ENCODE measurements at places on chromosomes 6 and 20.

- no peak for DNase-seq
Observed at GRCh38 chr6:14775528-14775927, 470.3 kb upstream of the JARID2 start.

DNA sequence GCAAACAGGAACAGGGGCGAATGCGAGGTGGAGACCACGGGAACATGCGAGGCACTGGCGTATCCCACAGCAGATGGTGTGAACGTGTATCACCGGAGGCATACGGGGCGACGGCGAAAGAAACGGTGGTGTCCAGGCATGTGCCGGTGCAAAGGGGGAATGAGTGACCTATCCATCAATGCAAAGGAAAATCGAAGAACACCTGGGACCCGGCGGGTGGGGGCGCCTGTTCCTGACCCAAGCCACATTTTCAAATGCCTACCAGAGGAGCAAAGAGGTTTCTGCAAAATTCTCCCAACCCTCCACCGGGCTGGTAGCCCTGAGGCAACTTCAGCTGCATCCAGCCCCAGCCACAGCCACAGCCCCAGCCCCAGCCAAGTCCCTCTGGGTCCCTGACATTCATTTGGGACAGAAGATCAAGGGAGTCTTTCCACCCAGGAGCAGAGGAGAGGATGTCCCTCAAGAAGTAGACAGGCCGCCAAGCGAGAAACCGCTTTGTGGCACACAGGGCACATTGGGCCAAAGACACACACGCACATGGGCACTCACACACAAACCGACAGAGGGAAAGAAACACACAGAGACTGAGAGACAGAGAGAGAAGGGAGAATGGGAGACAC, 164.0 kb upstream of the ZNF337 start:
- no peak for DNase-seq

- no peak for DNase-seq
Observed at GRCh38 chr6:159212028-159212427, 42.8 kb downstream of the FNDC1 start.

DNA sequence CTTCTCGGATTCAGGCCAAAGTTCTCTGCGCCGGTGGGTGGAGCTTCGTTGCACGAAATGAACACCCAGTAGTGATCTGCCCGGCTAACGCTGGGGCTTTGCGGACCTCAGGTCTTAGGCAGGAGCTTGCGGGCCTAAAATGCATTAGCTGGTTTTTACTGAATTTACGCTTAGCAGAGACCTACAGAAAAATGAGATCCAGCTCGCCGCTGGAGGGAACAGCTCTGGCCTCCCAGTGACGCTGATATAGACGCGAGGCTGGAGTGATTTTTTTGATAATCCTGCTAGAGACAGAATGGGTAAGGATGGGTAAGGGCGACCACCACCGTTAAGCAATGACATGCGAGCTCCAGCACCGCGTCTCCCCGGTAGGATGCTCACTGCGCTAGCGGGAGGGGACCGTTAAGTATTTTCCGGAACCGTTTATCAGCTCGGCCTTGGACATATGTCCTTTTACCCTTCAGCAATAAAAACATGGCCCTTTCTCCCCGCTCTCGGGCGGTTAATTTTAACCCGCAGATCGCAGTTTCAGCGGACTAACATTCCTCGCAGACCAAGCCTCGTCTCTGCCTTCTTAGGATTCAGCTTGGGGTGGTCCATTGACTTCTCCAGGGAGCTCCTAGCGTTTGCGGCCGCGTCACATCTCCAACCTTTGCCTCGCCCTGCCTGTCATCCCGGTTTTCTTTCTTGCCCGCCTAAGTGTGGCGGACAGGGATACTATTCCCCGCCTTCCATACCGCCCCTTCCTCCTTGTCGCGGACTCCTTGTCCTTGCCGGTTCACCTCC, 109.3 kb downstream of the GPX5 start:
- DNase-seq = peak; percentile 58

- peak; percentile 96 for DNase-seq
Observed at GRCh38 chr6:25122622-25123237, 156.4 kb upstream of the CARMIL1 start.

DNA sequence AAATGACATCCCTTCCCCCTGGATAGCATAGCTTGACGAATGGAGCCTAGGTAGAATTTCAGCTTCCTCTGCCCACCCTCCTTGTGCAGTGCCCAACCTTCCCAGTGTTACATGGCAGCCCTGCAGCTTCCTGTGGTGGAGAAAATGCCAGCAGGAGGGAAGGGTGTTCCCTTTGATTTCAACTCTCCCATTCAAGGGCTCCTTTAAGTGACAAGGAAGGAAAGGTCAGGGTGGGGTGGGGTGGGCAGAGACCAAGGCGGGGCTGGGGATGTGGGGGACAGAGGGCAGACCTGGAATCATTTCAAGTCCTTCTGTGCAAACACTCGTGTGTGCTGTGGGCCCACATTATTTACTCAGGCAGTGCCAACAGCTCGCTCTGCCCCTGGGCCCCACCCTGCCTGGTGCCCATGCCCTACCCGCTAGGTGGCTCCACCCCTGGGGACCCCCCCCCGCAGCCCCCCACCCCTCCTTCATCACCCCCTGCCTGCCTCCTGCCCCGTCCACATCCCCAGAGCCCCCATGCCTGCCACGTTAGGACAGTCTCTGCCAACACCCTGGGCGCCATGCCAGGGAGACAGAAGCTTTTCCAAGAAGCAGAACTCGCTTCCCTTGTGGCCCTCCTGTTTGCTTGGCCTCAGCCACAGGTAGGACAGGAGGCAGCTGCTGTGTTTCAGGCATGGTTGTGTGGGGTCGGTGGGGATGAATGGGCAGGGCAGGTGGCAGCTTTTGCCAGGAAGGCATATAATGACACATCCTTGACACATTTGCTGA, 9.4 kb downstream of the SPDEF start:
- no peak for DNase-seq

- DNase-seq = no peak
Observed at GRCh38 chr6:16430391-16431089, 192.2 kb downstream of the GMPR start.

- DNase-seq = no peak
Observed at GRCh38 chr6:29858006-29858405, 30.4 kb downstream of the HLA-G start.

- no peak for DNase-seq
Observed at GRCh38 chr6:117552618-117553017, 49.7 kb downstream of the GOPC start.

GRCh38 chr6:53691252-53691651, 25.7 kb upstream of the KLHL31 start:
- no peak for DNase-seq

GRCh38 chr6:157610451-157610999, 212.5 kb upstream of the SNX9 start:
- no peak for DNase-seq

- no peak for DNase-seq
Observed at GRCh38 chr6:51929934-51930574, 157.4 kb downstream of the PKHD1 start.

DNA sequence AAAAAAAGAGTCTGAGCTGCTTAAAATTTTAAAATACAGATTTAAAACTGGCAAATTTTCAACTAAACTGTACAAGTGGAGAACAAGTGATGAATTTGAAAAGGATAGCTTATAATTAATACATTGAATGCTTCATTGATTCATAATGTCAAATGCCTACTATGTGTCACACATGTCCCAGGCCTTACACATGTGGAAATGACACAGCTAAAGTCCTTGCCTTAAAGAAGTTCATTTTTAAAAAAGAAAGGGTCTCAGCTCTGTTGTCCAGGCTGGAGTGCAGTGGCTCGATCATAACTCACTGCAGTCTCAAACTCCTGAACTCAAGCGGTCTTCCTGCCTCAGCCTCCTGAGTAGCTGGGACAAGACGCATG, 5.0 kb downstream of the NCOA5 start:
- no peak for DNase-seq

DNA sequence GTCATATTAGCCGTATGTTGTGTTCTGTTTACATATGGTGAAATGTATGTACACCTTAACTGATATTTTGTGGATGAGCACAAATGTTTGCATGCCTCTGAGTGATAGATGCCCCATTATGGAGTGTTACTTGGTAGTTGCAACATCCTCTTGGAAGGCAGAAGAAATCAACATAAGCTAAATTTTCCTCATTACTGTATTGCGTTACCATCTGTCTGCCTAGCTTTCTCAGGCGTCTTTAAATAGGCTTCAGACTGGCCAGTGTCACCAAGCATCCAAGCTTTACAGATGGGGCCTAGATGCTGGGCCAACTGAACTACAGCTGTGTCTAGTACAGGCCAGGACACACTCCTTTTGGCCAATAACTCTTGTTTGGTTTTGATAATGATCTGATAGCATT, 250.6 kb downstream of the SAMD5 start:
- DNase-seq = no peak

DNA sequence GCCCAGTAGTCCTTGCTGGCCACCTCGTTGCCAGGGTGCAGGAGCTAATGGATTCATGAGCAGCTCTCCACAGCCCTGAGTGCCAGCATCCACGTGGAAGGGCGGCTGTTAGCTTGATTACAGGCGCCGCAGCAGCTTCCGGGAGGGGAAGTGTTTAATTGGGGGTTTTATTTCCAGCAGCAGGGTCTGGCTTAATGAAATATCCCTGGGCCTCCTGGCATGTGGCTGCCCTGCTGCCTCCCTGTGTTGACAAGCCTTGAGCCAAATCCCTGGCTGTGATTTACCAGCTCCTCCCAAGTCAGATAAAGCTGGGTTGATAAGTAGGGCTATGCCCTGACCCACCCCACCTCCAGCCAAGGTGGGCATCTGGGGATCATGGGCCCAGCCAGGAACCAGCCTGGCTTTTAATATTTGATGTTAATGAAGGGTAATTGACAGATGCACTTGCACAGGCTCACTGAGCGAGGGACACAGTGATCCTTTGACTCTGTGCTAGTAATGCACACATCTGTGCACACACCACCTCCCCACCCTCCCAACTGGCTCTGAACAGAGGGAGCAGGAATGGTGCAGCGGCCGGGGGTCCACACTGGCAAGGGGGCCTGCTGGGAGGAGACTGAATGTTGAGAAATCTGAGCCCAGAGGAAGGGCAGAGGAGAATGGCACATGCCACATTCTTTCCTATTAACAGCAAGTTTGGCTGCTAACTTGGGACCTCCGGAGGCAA, 13.6 kb downstream of the GLP1R start:
- peak; percentile 76 for DNase-seq

DNA sequence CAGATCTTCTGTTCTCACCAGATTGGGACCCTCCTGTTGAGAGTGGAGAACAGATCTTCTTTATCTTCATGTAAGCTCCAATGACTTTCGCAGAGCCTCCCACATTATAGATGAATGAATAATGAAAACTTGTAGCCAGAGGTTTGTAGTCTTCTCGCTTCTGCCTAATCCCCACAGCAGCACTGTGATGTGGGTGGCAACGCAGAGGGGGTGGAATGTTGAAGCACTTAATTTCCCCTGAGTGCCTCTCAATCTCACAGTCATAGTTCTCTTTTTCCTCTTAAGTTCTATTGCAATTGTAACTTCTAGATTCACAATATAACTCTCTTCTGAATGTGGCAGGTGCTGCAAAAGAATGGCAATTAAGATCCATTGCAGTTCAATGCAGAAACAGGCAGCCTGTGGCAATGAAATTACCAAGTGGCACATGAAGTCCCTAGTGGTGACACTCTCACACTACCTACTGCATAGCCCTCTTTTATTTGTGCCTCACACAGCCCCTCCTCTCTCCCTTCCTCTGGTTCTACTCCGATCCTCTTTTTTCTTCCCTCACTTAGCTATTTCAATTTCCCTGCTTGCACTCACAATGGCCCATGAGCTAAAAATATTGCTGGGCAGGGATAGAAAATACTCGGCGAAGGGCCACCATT, 281.9 kb downstream of the UBE3D start:
- peak; percentile 40 for DNase-seq

DNA sequence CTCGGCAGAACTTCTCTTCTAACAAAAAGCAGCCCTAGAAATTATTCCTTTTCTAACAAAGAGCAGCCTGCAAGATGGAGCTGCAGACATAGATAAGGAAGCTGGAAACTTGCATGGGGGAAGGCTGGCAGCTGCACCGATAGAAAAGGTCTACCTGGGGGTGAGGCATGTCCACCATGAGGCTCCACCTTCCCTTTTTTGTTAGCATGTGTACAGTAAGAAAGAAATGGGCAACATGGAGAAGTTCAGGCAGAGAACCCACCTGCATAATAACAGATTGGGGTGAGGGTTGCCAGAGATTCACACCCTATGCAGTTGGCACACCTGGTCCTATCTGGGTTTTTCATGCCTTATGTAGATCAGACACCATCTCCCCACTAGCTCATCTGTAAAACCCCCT, 25.4 kb downstream of the ZNF311 start:
- DNase-seq = no peak

DNA sequence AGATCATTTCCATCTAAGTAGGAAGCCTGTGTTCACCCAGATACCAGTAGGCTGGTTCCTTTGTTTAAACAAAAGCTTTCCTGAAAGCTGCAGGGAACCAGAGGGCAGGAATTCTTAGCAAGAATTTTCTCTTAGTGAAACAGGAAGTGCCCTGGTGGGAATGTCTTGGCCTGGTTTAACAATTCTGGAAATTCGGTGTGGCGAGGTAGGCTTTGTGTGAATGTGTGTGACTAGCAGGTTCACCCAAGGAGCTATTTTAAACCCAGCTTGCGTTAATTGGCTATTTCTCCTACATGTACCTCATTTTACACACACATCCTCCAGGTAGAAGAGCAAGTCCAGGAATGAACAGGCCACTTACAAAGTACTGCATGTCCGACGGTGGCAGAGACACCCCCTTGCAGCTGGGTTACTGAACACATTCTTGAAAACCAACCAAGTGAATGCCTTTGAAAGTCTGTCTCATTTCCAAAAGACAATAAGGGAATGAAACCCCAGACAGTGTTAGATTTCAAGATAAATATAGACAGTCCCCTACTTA, 64.6 kb downstream of the GFOD1 start:
- DNase-seq = no peak

DNA sequence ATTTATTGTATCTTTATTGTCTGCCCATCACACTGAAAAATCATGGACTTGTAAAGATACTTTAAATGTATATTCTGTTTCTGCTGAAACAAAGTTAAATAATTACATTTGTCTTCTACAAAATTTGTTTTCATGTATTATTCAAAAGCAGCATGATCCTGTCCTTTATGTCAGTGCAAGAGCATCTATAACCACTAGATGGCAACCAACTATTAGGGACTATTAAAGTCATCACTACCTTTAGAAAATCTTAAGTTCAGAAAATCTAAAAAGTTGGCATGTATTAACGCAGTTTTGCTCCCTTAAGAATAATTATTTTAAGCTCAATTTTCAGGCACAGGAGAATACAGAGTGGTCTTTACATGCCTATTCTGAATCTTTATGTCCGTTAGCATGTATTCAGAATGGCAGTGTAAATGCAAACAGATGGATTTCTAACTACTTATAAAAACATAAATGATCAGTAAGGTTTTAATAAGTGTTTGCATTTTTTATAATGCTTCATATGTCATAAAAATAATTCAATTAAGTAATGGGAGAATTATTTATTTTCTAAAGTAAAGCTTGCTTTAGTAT, 17.8 kb downstream of the TMEM30A start:
- peak; percentile 42 for DNase-seq

GRCh38 chr20:32626859-32627636, 41.9 kb upstream of the NOL4L start:
- peak; percentile 71 for DNase-seq

DNA sequence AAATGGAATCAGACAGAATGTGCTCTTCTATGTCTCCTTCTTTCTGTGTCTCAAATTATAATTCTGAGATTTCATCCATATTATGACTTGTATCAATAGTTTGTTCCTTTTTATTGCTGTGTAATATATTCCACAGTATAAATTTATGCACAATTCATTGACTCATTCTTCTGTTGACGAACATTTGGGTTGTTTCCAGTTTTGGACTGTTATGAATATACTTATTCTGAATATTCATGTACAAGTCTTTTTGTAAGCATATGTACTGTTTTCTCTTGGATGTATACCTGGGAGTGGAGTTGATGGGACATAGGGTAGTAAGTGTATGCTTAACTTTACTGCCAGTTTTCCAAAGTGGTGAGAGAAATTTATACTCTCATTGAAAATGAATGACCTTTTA, 28.1 kb upstream of the TRAF3IP2 start:
- no peak for DNase-seq

Data from NCI-H748 treated with DMSO at 0.1 percent for 48 hours (cell line).